MCF 10A (cell line): ENCODE measurements at places on chromosomes 7 and 10. TPM values are rescaled to one million over a fixed set of nuclear protein-coding genes. Genes with fewer than 3 reads are reported as not detected.

The IGFBP3 gene
- total RNA-seq, result 42.9 and 164 TPM in 2 replicates

The JCAD gene
- total RNA-seq, result 0.25 and 0.26 TPM in 2 replicates

The EVX1 gene
- not detected in 2 replicates for total RNA-seq

The CLDN3 gene
- not detected in 2 replicates for total RNA-seq

The ASB10 gene
- total RNA-seq, result not detected in 2 replicates

The TMEM184A gene
- 9.0 and 14.2 TPM in 2 replicates for total RNA-seq

The CYP51A1 gene
- 124 and 148 TPM in 2 replicates for total RNA-seq

The NUTM2B gene
- 0.49 and 0.88 TPM in 2 replicates for total RNA-seq

- no peaks in the 10 kb centered on the region for H3K27me3 ChIP-seq
- DNase-seq, result no peak
- peaks cover 5% of the 10 kb centered on the region for H3K36me3 ChIP-seq
- no peak overlapping the region for H3K27ac ChIP-seq
- H3K4me1 ChIP-seq, result peaks cover 12% of the 10 kb centered on the region
These were observed 42.8 kb upstream of the FIGNL1 start for GRCh38 chr7:50492770-50493519.

GRCh38 chr10:113651021-113651420 is 12.8 kb downstream of the NRAP start:
- H3K4me3 ChIP-seq, result no peak overlapping the region
- H3K27me3 ChIP-seq, result peaks cover 68% of the 10 kb centered on the region
- no peak for DNase-seq
- no peak overlapping the region for H3K27ac ChIP-seq

DNA sequence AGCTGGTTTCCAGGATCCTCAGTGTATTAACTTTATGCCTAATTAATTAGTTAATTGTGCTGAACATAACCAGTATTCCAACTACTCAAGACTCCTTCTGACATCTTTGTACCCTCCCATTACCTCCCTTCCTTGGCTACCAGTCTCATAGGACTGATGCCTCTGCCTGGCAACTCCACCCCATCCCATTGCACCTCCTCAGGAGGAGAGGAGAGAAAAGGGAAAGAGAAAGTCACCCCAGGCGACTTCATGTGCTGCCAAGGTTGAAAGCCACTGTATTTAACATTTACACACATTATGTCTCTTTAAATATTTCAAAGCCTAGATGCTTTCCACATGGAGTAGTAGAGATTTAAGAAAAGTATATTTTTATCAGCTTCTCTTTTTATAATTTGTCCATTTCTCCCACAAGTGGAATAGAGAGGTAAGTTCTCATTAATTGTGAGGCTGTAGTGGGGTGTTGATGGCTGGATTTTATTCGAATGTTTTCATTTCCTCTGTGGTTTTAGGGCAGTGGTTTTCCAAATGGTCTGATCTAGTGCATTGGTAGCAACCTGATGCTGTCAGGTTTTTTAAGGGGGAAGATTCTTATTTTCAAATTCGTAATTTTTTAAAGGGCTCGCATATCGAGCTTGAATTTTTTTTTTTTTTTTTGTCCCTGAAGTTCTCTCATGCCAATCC is 148.0 kb downstream of the BICC1 start:
- no peaks in the 10 kb centered on the region for H3K27me3 ChIP-seq
- no peaks in the 10 kb centered on the region for H3K36me3 ChIP-seq
- peaks cover 35% of the 10 kb centered on the region for H3K4me1 ChIP-seq
- peak overlapping the region; percentile 91 for H3K27ac ChIP-seq

DNA sequence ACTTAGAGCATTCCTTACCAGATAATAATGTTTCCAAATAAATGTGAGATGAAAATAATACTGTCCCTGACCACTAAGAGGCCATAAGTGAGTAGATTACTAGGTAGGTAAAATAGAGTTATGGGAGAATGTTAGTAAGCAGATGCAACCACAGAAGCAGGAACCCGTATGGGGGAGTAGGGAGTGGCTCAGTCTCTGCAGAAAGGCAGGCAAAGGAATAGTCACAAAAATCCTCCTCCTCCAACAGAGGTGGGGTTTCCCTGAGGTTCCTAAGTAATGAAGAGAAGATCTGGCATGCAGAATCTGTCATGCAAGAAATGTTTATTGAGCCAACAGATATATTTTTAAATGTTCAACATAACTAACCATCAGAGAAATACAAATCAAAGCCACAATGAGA is 9.0 kb upstream of the YAE1 start:
- H3K27me3 ChIP-seq, result peaks cover 38% of the 10 kb centered on the region
- H3K4me3 ChIP-seq, result no peak overlapping the region
- H3K27ac ChIP-seq, result no peak overlapping the region
- no peak for DNase-seq

GRCh38 chr7:4151926-4152549 is 530.1 kb upstream of the FOXK1 start:
- H3K4me3 ChIP-seq, result no peak overlapping the region
- H3K4me1 ChIP-seq, result peaks cover 6% of the 10 kb centered on the region
- H3K36me3 ChIP-seq, result no peaks in the 10 kb centered on the region
- no peak overlapping the region for H3K27ac ChIP-seq
- H3K27me3 ChIP-seq, result peaks cover 18% of the 10 kb centered on the region
- no peak for DNase-seq

DNA sequence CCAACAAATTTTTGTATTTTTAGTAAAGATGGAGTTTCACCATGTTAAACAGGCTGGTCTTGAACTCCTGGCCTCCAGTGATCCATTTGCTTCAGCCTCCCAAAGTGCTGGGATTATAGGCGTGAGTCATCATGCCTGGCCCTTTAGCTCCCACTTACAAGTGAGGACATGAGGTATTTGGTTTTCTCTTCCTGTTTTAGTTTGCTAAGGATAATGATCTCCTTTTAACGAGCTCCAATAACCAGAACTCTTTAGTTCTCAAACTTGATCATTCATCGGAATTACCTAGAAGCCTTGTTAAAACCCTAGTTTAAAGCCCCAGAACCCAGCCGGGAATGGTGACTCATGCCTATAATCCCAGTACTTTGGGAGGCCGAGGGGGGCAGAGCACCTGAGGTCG is 481.4 kb downstream of the TYW1 start:
- no peaks in the 10 kb centered on the region for H3K27me3 ChIP-seq
- DNase-seq, result no peak
- H3K4me1 ChIP-seq, result no peaks in the 10 kb centered on the region
- no peak overlapping the region for H3K4me3 ChIP-seq
- no peak overlapping the region for H3K27ac ChIP-seq
- no peaks in the 10 kb centered on the region for H3K36me3 ChIP-seq

DNA sequence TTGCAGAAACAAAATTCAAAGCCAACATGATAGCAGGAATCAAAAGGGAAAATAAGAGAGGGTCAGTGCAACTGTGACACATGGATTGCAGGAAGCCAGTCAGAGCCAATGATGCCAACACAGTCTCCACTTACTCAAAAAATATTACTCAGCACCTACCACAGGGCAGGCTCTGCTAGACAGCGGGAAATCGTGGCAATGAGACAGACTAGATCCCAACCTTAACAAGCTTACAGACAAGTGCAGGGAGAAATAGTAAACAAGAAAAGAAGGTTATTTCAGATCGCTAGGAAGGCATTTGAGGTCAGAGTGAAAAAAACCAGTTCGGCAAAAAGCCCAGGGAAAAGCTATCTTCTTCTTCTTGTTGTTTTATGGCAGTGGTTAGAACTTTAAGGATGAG is 45.2 kb upstream of the NPFFR1 start:
- DNase-seq, result no peak
- no peaks in the 10 kb centered on the region for H3K27me3 ChIP-seq
- H3K36me3 ChIP-seq, result peaks cover 6% of the 10 kb centered on the region

DNA sequence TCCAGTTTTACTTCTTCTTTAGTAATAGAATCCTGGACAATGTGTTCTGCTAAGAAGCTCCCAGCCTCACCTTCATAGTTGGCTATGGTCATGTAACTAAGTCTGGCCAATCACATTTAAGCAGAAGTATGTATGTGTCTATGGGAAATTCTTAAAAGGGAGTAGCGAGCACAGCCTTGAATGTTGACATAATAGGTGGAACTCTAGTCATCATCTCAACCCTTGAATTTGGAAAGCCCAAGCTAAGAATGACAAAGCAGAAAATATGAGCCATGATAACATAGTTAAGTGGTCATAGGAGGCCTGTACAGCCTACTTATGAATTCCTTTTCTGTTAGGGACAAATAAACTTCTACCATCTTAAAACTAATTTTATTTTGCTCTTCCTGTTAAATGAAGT is 134.1 kb downstream of the MAGI2 start:
- H3K27me3 ChIP-seq, result peaks cover 23% of the 10 kb centered on the region
- H3K36me3 ChIP-seq, result no peaks in the 10 kb centered on the region
- DNase-seq, result no peak

DNA sequence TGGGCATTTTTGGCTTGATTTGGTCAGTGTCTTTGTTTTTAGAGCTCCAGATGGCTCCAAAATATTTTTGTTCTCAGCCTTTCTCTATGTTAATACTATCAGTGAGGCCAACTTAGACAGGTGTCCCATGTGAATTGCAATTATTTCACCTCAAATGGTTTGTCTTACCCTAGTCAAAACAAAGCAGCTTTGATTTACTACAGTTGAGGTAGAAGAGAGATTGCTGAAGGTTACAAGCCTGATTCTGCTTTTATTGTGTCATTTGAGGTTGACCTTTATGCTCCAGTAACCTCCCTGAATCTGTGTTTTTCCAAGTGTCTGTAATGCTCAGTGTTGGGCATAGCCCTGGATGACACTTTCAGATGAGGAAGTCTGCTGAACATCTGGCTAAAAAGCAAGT is 882.9 kb downstream of the NRG3 start:
- no peaks in the 10 kb centered on the region for H3K4me1 ChIP-seq
- no peaks in the 10 kb centered on the region for H3K36me3 ChIP-seq
- no peaks in the 10 kb centered on the region for H3K27me3 ChIP-seq
- no peak for DNase-seq

DNA sequence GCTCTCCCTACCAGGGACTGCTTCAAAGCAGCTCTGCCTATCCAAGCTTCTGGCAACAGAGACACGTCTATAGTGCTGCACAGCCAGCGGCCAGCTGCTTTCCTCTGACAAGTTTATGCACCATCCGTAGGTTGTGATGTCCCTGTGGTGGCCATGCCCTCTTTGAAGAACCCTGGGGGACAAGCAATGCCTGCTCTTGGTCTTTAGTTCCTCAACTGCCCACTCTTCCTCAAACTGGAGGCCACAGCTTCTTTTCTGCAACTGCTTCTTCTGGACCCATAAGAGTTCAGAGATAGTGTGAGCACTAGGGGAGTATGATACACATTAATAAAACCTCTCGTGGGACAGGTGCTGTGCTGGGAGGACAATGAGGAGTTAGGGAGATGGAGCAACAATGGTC is 164.9 kb downstream of the ELMO1 start:
- peaks cover 6% of the 10 kb centered on the region for H3K4me1 ChIP-seq
- no peak overlapping the region for H3K27ac ChIP-seq
- H3K27me3 ChIP-seq, result no peaks in the 10 kb centered on the region
- no peaks in the 10 kb centered on the region for H3K36me3 ChIP-seq
- H3K4me3 ChIP-seq, result no peak overlapping the region
- DNase-seq, result no peak

GRCh38 chr10:33336582-33337325 is 2.3 kb upstream of the NRP1 start:
- H3K36me3 ChIP-seq, result no peaks in the 10 kb centered on the region
- H3K27me3 ChIP-seq, result no peaks in the 10 kb centered on the region
- peak overlapping the region; percentile 19 for H3K27ac ChIP-seq
- peak overlapping the region; percentile 94 for H3K4me3 ChIP-seq
- H3K4me1 ChIP-seq, result peaks cover 19% of the 10 kb centered on the region

DNA sequence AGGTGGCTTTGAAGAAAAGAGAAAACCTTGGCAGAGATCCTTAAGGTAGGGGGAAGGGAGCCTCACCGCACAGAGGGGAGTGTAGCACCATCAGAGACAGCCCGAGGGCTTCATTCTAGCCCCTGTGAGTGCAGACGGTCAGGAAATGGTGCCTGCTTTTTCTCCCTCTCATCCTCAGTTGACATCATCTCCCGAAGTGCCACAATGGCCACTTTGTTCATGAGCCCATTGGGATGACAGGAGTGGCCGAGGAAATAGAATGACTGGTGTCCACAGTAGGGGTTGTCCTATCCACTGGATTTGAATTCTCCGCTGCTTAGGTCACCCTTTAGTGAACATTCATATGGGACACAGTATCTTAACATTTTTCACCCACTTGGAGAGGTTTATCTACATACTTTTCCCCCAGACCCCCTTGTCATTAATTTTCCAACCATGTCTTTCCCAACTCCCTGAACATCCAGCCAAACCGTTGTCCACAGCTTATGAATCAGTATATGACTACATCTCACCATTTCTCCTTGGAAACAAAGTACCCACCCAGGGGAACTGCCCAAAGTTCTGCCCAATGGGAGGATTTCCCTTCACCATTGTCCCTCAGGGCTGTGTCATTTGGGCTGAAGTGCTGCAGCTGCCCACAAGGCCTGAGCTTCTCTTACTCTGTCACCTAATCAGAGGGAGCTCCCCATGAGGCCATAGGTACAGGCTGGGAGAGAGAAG is 108.8 kb downstream of the ADCY1 start:
- H3K4me3 ChIP-seq, result no peak overlapping the region
- no peak overlapping the region for H3K27ac ChIP-seq

- H3K4me3 ChIP-seq, result no peak overlapping the region
- H3K27me3 ChIP-seq, result no peaks in the 10 kb centered on the region
These were observed 1120.6 kb downstream of the SORCS1 start for GRCh38 chr10:106043863-106044262.

DNA sequence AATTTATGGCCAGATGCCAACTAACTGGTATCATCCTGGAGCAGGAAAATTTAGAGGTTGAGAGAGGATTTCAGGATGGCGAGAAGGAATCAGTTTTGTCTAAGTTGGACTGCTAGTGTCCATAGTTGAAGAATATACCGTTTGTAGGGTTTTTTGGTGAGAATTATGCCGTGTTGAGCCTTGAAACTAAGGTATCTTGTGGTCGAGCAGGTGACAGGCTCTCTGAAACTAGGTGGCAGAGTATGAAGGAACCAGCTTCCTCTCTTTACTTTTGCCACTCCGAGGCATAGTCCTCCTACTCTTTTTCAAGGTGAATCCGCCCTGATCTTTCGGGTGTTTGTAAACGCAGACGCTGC is 9.7 kb downstream of the MDFIC start:
- DNase-seq, result no peak
- no peaks in the 10 kb centered on the region for H3K36me3 ChIP-seq
- H3K4me3 ChIP-seq, result no peak overlapping the region

DNA sequence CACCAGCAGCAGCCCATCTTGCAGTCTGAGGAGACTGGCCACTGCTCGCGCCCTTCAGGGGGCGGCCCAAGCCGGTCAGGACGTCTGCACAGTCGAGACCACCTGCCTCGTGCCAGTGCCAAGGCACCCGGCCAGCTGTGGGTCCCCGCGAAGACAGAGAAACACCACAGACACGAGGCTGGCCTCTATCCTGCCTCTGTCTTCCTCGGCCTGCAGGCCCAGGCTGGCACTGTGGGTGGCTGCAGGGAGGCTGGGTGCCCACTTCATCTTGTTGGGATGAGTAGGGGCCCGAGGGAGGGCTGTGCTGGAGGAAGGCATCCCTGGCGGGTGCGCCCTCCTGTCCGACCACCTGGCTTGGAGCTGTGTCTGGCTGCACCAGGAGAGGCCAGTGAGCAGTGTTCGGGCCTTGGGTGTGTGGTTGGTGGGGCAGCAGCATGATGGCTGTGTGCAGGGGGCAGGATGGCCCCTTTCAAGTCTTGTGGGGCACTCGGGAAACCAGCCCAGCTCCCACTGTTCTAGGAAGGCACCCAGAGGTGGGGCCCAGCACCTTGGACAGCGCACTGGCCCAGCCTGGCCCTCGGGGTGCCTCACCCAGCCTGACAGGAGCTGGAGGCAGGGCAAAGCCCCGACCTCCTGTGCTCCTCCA is 7.3 kb downstream of the DPYSL4 start:
- H3K4me1 ChIP-seq, result no peaks in the 10 kb centered on the region
- H3K4me3 ChIP-seq, result no peak overlapping the region
- H3K27me3 ChIP-seq, result peaks cover 2% of the 10 kb centered on the region
- peak; percentile 38 for DNase-seq
- H3K27ac ChIP-seq, result no peak overlapping the region
- H3K36me3 ChIP-seq, result no peaks in the 10 kb centered on the region

- no peaks in the 10 kb centered on the region for H3K27me3 ChIP-seq
- H3K27ac ChIP-seq, result no peak overlapping the region
- no peak for DNase-seq
- peaks cover 26% of the 10 kb centered on the region for H3K4me1 ChIP-seq
- H3K36me3 ChIP-seq, result no peaks in the 10 kb centered on the region
These were observed 8.7 kb downstream of the ABLIM1 start for GRCh38 chr10:114649217-114649903.
